Breast epithelium (tissue), 4 donors: ENCODE measurements at places on chromosomes 3 and 15.

GRCh38 chr3:123333401-123333800 lies 115.5 kb downstream of the ADCY5 start:
- H3K36me3 ChIP-seq: no peaks in the 10 kb centered on the region

DNA sequence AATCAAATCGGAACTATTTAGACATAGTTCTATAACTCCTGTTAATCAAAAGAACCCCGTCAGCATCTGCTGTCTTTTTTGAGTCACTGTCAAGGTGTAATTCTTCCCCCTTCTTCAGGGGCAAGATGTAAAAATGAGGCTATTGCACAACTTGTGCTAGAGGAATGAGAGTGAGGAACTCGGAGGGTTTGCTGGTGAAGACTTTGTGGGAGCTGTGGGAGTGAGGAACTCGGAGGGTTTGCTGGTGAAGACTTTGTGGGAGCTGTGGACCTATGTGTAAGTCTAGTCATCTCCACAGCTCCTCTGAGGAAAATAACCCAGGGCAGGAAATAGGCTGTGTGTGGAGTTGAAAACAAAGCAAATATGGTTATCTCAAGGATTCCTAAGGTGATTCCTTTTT lies 2.5 kb upstream of the CERS3 start:
- no peak overlapping the region for H3K4me3 ChIP-seq
- H3K4me1 ChIP-seq: no peaks in the 10 kb centered on the region
- H3K36me3 ChIP-seq: no peaks in the 10 kb centered on the region
- DNase-seq: no peak
- H3K27ac ChIP-seq: no peak overlapping the region

DNA sequence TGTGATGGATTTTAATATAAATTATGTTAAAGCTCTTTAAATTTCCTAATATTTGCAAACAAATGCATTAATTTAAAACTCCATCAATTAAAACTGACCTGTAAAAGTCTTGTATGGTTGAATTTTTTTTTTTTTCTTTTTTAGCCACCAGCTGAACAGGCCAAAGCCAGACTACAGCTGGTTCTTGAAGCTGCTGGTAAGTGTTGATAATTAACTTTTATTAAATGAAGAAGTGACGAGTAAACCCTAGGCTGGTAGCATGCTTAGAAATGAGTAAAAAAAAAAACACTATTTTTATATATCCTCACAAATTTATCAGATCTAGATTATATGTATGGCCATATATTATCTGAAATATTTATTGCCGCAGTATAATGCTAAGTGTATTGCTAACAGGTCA lies 216.3 kb upstream of the MLF1 start:
- no peak overlapping the region for H3K27ac ChIP-seq
- H3K4me3 ChIP-seq: no peak overlapping the region
- H3K36me3 ChIP-seq: no peaks in the 10 kb centered on the region
- no peaks in the 10 kb centered on the region for H3K27me3 ChIP-seq
- no peak for DNase-seq

DNA sequence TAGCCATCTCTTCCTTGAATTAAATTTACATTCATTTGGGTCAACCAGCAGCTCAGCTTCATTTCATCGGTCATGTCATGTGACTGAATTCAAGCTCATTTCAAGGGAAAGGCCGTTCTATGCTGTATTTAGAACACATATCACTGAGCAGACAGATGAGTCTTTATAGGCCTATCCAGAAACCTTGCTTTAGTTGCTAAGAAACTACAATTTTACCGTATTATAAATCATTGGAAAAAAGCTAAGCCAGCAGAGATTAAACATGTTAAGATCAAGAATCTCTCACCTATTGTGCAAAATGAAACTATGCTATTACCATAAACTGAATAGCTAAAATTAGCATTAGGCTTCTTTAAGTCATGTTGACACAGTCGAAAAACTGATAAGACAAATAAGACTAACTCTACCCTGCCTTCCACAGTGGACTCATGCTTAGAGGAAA lies 2.2 kb downstream of the NPTN start:
- H3K4me3 ChIP-seq: peak overlapping the region; percentile 98
- H3K27me3 ChIP-seq: no peaks in the 10 kb centered on the region
- H3K36me3 ChIP-seq: no peaks in the 10 kb centered on the region
- peaks cover 27% of the 10 kb centered on the region for H3K4me1 ChIP-seq

- no peak overlapping the region for H3K27ac ChIP-seq
- H3K4me1 ChIP-seq: no peaks in the 10 kb centered on the region
- H3K27me3 ChIP-seq: no peaks in the 10 kb centered on the region
Measured at GRCh38 chr3:187051724-187052366, 87.5 kb downstream of the RPL39L start.

- H3K27me3 ChIP-seq: no peaks in the 10 kb centered on the region
- H3K4me3 ChIP-seq: no peak overlapping the region
- no peak for DNase-seq
- H3K36me3 ChIP-seq: no peaks in the 10 kb centered on the region
Measured at GRCh38 chr3:124765197-124765840, 35.1 kb downstream of the UMPS start.

DNA sequence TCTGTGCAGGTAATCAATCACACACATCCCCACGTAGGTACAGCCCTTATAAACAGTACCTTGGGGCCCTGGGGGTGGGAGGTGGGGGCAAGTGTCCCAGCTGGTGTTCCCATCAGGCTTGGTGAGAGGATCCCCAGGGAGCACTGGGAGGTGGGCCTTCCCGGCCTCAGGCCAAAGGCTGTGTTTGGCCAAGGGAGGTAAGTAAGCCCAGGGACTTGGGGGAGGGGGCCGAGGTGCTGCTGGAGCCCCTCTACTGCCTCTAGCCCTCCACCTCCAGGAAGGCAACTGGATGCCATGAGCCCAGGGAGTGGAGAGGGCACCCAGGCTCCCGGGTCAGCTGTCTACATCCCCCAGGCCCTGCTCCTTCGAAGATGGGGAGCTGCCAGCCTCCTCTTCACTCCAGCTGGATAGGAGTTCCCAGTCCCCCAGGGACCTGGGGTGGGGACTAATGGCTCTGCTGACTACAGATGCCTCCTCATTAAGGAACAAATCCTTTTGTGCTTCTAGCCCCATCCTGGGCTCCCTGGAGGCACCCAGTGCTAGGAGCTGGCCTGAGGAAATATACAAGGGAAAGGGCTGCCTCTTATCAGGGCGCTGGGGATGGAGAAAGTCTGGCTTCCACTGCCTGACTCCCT lies 33.1 kb downstream of the RNU5B-1 start:
- H3K27ac ChIP-seq: no peak overlapping the region
- no peak for DNase-seq
- H3K27me3 ChIP-seq: no peaks in the 10 kb centered on the region
- H3K36me3 ChIP-seq: no peaks in the 10 kb centered on the region
- H3K4me1 ChIP-seq: no peaks in the 10 kb centered on the region

- no peaks in the 10 kb centered on the region for H3K36me3 ChIP-seq
- no peak overlapping the region for H3K4me3 ChIP-seq
- H3K4me1 ChIP-seq: peaks cover 6% of the 10 kb centered on the region
- no peak overlapping the region for H3K27ac ChIP-seq
- no peaks in the 10 kb centered on the region for H3K27me3 ChIP-seq
Measured at GRCh38 chr15:64779024-64779423, 3.6 kb upstream of the RBPMS2 start.

DNA sequence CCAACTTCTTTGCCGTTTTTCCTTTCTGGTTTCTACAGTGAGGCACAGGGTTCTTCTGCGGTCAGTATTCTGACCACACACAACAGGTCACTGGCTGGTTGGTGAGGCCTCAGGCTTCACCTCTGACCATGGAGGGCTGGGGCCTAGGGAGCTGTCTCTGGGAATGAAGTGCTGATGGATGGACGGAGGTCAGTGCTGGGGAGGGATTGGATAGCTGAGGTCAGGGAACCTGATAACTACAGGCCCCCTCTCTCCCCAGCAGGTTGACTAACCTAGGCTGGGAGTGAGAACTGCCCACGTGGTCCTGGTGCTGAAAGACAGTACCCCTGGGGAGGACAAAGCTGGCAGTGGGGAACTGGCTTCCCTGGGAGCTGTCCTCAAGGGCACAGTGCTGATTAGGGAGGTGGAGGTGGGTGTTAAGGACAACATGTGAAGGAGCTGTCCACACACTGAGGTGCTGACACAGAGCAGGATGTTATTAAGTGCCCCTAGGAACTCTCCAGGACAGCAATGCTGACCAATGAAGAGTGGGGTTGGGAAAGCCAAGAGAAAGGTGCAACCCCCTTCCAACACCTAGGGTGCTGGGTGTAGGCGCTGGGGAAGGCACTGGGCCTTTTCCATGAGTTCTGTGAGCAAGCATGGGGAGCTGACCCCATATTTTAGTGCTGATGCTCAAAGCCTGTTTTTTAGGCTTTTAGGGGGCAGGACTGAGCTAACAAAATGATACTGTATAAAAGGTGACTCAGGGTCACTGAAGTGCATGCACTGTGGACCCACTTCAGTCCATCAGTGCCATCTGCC lies 45.2 kb downstream of the ATP2B2 start:
- no peak overlapping the region for H3K27ac ChIP-seq
- no peak overlapping the region for H3K4me3 ChIP-seq
- DNase-seq: peak; percentile 19

DNA sequence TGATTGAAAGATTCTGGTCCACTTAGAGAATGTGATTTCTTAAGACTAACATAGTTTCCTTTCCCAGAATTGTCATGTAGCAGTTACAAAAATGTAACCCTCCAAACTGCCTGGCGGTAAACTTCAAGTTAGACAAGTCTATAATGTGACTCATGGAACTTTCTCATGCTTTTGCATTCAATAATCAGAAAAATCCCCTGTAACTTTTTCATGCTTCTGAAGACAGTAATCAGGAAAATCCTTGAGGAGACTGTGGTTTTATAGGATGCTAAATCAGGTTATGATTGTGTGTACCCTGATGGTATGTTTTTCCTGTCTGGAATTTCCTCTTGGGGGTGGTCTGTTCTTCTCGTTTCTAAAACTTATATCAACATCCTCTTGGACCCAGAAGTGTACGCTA lies 74.0 kb upstream of the RARB start:
- no peak overlapping the region for H3K4me3 ChIP-seq
- no peaks in the 10 kb centered on the region for H3K36me3 ChIP-seq
- H3K27me3 ChIP-seq: no peaks in the 10 kb centered on the region
- no peak overlapping the region for H3K27ac ChIP-seq

DNA sequence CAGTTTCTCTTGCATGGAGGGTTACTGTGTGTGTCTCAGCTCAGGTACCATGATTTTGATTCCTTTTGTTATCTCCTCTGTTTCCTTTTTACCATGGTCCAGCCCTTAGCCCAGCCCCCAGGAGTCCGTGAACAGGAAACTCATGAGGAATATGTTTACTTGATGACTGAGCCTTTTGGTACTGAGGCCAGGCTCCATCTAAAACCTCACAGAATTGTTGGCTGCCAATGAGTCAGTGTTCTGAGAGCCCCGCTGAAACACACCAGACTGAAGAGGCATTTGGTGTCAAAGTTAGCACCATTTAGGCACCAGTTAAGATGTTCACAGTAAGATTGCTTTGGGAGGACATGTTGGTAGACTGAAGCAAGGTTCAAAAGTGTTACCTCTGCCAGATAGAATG lies 80.9 kb downstream of the DGKG start:
- H3K36me3 ChIP-seq: no peaks in the 10 kb centered on the region
- no peaks in the 10 kb centered on the region for H3K4me1 ChIP-seq
- no peak overlapping the region for H3K4me3 ChIP-seq
- no peak for DNase-seq

DNA sequence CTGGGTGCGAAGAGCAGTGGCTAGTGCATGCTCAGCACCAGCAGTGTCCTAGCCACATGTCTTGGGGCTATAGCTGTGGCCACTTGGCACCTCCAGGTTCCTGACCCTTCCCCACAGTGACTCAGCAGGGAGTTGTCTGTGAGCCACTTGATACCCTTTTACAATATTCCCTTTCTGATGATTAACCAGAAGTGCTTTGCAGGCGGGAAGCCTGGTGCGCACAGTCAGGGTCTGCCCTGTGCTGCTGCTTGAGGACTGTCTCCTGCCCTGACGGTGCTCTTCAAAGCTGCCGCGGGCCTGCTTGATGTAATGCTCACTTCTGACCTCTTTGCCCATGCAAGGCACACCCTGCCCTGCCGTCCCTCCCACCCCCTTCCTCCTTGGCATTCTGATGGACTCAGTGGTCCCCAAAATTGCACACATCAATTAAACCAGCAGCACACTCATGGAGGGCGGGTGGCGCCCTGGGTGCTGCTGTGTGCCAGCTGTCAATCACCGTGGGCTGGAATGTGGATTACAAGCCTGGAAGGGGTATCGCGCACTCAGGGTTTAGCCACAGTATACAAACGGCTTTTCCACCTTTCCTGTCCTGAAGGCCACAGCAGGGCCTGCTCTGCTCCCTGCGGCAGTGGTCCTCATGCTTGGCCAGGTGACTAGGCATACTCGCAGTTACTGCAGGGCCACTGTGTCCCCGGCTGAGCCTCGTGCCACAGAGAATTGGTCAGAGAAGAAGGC lies 40.9 kb upstream of the PCSK6 start:
- DNase-seq: no peak
- no peaks in the 10 kb centered on the region for H3K36me3 ChIP-seq
- H3K27me3 ChIP-seq: no peaks in the 10 kb centered on the region
- no peaks in the 10 kb centered on the region for H3K4me1 ChIP-seq

- no peaks in the 10 kb centered on the region for H3K36me3 ChIP-seq
- no peak for DNase-seq
- H3K4me3 ChIP-seq: peak overlapping the region; percentile 61
- no peaks in the 10 kb centered on the region for H3K27me3 ChIP-seq
- peak overlapping the region; percentile 87 for H3K27ac ChIP-seq
Measured at GRCh38 chr3:142225885-142226215, 465 bp upstream of the GK5 start.
